ENCODE measurements at places on chromosomes 13 and 19. TPM values are rescaled to one million over a fixed set of nuclear protein-coding genes. Genes with fewer than 3 reads are reported as not detected.
A peak's percentile ranks its signal among the peaks of the same experiment; 100 is the strongest.

Gene CEACAM6
- total RNA-seq: not detected

- peak; percentile 17 for DNase-seq
These were observed 30.1 kb downstream of the EPS15L1 start for GRCh38 chr19:16441661-16442162.

DNA sequence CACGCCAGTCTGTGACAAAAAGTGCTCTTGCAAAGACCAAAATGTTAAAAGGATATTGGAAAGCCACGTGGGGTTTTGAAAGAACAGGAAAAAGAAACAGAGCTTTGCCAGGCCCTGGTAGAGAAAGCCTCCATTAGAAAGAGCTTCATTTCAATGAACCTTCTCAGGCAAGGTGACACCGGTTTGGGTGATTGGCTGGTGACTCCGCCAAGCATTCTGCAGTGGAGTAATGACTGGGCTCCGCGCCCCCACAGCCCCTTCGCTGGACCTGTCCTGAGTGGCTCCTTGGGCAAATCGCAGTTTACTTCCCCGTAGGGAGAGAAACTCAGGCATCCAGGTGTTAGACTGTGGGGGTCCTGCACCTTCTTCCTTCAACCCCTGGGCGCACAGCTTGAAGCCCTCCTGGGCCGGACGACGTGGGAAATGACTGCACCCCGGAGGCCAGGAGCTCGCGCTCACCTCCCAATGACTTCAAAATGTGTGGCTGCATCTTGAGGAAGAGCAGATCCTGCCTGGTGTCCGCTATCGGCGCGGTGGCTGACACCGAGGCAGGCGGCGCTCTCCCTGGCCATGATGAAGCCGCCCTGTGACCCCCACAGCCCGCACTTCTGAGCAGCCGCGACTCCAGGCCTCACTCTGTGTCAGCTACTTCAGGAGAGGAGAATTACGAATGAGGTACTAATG lies 444.6 kb upstream of the SGCG start:
- DNase-seq: no peak

- no peak for DNase-seq
These were observed 32.2 kb upstream of the DOCK9 start for GRCh38 chr13:99009987-99010551.

DNA sequence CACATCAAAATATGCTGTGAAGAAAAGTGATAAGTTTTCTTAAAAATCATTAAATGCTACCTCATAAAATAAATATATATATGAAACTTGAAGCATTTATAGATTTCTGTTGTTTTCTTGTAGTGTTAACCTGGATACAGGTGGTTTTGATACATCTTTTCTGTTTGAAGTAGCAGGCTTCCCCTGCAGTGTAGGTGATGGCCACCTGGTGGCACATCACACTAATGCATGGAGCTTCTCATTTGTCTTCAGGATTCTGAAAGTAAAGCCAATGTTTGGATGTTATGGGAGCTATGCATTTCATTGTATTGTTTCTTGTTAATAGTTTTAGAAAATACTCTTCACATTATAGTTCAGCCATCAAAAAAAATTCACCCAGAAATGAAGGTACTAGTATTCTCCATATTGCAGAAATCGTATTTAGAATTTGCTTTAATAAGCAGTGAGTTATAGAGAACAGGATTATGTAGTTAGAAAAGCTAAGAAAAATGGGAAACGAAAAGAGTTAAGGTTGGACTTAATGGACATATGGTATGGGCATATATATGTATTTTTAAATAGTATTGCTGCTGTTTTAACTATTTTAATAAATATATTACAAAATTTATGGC lies 18.7 kb downstream of the GPR180 start:
- DNase-seq: no peak

GRCh38 chr13:52599848-52600603 lies 42.2 kb upstream of the HNRNPA1L2 start:
- DNase-seq: no peak

- DNase-seq: no peak
These were observed 10.7 kb downstream of the MZT1 start for GRCh38 chr13:72716776-72717175.

Gene FLT1
- 0.25 TPM for total RNA-seq

DNA sequence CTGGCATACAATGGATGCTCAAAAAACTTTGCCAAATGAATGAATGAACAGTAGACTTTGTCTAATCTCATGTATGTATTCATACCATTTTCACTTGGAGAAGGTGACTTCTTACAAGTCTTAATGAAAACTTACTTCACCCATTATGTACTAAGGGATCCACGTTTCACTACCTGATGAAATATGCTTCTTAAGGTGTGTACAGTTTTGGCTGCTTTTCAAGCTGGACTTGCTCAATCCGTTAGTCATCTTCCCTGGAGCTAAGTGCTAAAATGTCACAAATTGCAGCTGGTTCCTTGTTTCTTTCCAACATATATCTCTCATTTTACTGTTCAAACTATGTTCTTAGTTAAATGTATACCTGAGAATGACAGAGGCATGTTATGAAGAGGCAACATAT lies 4.2 kb upstream of the CCNA1 start:
- DNase-seq: no peak

GRCh38 chr19:2987797-2988196 lies 10.4 kb downstream of the TLE6 start:
- DNase-seq: no peak

DNA sequence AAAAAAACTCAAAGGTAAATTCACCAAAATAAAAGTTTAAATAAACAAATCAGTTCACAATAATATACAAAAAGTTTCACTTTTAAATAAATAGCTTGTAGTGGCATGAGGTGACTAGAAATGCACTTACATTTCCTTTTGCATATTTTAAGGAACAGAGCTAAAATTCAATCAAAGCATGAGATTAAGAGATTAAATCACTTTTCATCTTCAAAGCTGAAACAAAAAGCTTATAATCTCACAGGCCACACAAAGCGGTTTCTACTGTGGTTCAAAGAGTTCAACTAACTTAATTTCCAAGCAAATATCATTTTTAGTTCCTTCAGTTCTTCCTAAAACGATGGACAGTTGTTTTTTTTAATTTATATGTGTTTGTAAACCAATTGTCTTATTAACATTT lies 38.9 kb downstream of the TSC22D1 start:
- no peak for DNase-seq

DNA sequence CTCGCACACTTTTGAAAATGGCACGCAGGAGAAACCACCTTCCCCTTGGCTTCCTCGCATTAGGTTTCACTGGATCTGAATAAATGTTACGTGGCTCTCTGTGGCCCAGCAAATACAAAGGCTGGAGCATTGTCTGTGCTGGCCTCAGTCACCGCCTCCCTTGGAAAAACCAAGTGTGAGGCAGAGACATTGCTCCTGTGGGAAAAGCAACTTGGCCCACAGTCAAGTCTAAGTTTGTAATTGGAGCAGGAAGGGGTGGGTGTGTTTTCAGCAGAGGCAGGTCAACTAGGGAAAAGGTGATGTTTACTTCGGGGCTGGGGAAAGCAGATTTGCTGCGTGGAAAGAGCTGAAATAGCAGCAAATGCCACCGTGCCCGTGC lies 101.6 kb downstream of the IRS2 start:
- no peak for DNase-seq

- DNase-seq: no peak
These were observed 1.1 kb upstream of the HMGB1 start for GRCh38 chr13:30466841-30467252.

Gene CLDND2
- 1.5 TPM for total RNA-seq

Gene PNMA8B
- total RNA-seq: 1.2 TPM

DNA sequence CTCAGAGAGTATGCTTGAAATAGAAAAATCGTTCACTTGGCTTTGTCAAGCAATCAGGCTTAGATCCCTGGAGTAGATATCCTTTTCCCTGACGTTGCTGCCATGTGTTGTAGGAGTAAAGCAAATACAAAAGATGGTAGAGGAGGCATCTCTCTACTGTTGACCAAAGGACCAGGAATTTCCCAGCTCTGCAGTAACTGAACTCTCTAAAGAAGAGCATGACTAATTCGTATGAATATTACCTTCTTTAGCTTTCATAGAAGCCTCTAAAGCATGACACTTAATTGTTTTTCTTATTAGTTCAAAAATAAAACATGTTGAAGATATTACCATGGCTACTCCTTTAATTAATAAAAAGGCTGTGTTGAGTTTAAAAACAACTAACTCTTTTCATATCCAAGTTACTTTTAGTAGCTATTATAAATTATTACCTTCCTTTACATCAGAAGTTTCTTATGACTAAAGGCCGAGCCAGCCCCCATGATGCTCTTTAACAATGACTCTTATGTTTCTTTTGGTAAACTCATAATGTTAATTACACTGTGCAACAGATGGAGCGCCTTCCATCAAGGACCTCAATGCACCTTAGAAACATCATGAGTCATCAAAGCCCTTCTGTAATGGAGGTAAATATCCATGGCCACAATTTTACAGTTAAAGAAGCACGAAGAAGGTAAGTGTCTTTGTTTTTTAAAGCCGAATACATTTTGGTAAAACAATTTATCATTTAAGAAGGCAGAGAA lies 352.4 kb downstream of the KLF5 start:
- DNase-seq: no peak

DNA sequence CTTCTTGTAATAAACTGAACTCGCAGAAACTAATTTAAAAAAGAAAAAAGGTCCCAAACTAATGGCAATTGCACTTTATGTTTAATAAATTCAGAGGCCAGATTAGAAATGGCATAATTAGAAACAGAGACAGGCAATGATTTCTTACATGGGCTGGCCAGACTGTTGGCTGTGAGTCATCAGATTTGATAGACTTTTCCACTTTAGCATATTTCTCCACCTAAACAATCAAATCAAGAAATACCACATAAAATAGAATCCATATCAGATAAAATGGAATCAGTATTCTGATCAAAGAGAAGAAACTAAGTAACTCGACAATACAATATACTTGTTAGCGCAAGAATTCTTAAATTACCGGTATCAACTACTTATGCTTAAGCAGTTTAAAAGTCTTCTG lies 29.0 kb downstream of the EXOSC8 start:
- no peak for DNase-seq

DNA sequence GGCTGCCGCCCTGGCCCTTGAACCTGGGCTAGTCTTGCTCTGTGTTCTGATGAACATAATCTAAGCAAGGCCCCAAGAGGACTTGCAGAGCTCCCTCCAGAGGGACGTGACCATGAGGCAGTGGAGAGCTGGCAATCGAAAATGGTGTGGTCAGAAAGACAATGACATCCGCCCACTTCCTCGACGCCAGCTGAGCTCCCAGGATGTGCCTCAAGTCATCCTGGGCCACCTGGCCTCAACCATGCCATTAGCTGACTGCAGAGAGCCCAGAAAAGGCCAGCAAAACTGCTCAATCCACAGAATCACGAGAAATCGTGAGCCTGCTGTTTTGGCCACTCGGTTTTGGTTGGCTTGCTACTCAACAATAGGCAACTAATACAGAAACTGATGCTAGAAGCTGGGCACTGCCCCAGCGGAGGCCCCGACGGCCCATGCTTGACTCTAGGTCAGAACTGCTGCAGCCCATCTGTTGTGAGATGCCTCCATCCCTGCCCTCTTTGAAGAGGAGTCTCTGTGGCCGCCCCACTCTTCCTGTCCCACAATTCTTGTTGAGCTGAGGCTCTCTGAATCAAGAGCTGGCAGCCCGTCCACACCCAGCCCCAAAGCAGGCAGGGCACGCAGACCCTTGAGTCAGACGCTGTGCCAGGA lies 53.3 kb downstream of the STK24 start:
- no peak for DNase-seq

- no peak for DNase-seq
These were observed 25.0 kb upstream of the C1QTNF9B start for GRCh38 chr13:23922005-23922932.

GRCh38 chr13:28492569-28493367 lies 2.2 kb downstream of the FLT1 start:
- DNase-seq: peak; percentile 67

GRCh38 chr13:40662866-40663265 lies 3.6 kb downstream of the FOXO1 start:
- no peak for DNase-seq

Gene FPR3
- total RNA-seq: 3.2 TPM

Gene KLK14
- total RNA-seq: not detected

Data from CD4-positive, alpha-beta memory T cell (primary cell).